Heart left ventricle (tissue), 16 donors: ENCODE measurements at places on chromosomes 4 and X. TPM values are rescaled to one million over a fixed set of nuclear protein-coding genes. Genes with fewer than 3 reads are reported as not detected.
A peak's percentile ranks its signal among the peaks of the same experiment; 100 is the strongest.

DNA sequence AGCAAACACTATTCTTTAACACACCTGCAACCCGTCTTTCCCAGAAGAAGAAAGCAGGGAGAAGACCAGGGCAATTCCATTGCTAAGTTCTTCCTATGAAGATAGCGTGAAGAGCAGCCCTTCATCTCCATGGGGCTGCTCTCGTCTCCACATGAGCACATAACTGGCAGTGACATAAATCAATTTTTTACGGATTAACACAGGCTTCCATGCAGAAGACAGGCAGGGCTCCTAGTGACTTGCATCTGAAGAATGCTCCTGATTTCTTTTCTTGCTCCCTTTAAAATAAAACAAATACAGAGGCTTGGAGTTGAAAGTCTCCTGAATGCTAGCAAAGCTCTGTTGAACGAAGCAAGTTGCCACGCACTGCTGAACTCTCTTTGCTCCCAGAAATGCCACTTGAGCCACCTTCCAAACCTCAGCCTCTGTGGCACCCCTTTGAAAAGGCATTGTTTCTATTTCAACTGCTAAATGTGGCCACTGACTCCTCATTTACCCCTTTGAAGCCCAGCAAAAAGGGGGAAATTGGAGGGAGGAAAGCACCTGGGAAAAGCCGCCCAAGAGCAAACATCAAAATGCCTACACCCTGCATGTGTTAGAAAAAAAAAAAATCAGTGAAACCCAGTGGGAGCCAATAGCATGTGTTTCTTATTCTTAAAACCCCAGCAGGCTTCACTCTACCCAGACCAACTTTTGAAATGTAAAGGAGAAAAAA, 383.7 kb downstream of the IDS start:
- DNase-seq = no peak

DNA sequence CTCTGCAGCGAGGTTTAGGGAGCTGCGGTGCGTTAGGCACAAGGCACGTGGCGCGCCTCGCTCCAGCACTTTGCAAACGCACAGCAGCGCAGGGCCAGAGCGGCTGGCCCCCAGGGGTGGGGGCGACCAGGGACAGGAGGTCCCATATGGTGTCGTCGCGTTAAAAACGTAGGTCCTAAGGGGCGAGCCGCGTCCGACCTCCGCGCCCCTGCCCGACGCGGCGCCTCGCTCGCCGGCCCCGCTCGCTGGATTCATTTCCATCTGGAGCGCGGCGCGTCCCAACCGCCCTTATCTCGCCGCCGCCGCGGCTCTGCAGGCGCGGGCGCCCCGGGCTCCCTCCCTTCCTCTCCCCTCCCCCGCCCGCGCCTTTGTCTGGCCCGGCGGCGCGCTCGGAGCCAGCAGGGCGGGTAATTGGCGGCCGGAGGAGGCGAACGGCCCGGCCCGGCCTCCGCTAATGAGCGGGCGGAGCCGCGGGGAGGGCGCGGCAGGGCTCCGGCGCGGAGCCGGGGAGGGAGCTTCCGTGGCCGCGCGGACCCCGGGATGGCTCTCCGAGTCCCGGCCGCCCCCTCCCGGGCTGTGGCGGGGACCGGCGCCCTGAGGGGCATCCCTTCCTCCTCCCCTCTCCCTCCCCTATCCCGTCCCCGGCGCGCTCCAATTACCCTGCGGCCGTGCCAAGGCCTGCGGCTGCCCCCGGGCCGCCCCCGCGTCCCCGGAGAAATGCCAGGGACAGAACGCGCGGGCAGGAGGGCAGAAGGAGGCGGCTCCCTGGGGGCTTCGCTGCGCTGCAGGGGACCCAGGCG, 409.0 kb downstream of the BCOR start:
- DNase-seq = peak; percentile 80

TMEM35A gene
- 0.15 TPM for polyA plus RNA-seq

DNA sequence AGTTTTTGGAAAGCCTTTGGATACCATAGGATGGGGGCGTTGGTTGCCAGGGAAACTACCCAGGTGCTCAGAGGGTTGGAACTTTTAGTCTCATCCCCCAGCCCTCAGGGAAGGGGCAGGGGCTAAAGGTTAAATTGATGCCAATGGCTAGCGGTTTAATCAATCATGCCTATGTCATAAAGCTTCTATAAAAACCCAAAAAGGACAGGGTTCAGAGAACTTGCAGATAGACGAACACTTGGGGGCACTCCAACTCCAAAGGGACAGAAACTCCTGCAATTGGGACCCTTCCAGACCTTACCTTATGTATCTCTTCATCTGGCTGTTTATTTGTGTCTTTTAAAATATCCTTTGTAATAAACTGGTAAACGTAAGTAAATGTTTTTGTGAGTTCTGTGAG, 30.0 kb upstream of the GPR173 start:
- DNase-seq = no peak

GRCh38 chrX:9339603-9340491, 125.0 kb upstream of the TBL1X start:
- peak; percentile 56 for DNase-seq

GRCh38 chr4:11860996-11861395, 432.3 kb upstream of the HS3ST1 start:
- DNase-seq = no peak

DNA sequence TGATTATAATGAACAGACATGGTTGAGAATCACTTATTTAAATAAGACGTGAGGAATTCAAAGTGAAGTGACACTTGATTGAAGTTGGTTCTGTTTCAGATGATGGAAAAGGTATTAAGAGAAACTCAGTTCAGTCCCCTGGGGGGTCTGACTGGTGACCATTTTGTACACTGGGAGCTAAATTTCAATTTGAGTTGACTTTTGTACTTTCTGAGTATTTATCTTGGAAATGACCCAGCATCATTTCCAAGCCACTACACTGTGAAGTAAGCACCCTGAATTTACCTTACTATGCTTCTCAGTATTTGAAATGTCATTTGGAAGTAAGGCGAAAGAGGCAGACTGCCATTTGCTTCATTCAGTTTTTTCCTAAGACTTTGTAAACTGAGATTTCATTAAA, 73.4 kb downstream of the CNOT6L start:
- no peak for DNase-seq

- peak; percentile 37 for DNase-seq
These were observed 177.7 kb upstream of the PPARGC1A start for GRCh38 chr4:24067367-24068193.

DNA sequence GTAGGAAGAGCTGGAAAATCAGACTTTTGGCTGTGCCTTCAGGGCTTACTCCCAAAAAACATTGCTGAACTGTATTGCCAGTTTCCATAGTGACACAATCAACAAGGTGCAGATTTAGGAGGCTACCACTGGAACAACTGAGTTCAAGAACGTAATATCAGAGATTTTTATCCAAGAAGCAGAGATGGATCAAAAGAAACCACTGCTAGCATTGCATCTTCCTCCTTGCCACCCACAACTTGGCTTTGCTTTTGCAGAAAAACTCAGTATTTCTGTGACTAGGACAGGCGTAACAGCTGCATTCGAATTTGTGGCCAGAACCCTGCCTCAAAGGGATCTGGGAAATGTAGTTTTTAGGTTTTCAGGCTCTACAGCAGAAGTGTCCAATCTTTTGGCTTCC, 27.8 kb upstream of the WDFY3 start:
- no peak for DNase-seq

DNA sequence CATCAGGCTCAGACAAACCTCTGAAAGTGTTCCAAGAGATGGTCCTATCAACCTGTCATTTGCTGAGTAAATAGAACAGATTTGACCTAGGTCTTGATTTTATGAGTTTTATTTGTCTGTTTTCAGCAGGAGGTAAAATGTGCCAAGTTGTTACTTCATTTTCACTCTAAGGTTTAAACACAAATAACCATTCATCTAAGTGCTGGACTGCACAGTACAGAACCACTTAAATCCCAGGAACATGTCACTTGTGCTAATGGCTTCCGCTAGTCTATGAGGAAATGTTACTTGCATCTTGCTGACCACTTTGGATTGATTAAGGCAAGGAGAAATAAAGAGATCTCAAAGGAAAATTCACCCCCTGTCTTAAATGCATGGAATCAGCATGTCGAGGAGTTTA, 660.7 kb downstream of the SMARCA1 start:
- no peak for DNase-seq

MAGIX gene
- polyA plus RNA-seq = 6.7 TPM

GRCh38 chrX:30513284-30513683, 64.3 kb downstream of the TASL start:
- DNase-seq = no peak

GRCh38 chr4:81650606-81651242, 179.0 kb upstream of the RASGEF1B start:
- DNase-seq = no peak

GRCh38 chrX:13412208-13412600, 92.4 kb upstream of the ATXN3L start:
- DNase-seq = no peak

DNA sequence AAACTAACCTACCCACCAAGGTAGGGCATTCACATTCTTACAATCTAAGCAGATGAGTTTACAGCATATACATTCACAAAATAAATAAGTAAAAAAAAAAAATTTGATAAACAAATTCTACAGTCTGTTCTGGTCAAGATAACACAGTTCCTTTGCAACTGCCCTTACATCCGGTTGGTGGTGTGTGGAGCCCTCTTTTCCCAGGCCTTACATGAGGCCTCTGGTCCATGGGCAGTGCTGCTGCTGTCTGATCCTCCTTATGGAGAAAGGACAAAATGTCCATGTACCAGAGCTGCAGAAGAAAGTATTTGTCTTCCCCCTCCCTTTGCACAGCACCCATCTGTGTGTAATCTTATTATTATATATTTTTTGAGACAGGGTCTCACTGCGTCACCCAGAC, 2.2 kb upstream of the SEPTIN11 start:
- DNase-seq = no peak

USP17L5 gene
- not detected for polyA plus RNA-seq

- DNase-seq = no peak
These were observed 320.6 kb upstream of the PPARGC1A start for GRCh38 chr4:24210332-24210902.

DNA sequence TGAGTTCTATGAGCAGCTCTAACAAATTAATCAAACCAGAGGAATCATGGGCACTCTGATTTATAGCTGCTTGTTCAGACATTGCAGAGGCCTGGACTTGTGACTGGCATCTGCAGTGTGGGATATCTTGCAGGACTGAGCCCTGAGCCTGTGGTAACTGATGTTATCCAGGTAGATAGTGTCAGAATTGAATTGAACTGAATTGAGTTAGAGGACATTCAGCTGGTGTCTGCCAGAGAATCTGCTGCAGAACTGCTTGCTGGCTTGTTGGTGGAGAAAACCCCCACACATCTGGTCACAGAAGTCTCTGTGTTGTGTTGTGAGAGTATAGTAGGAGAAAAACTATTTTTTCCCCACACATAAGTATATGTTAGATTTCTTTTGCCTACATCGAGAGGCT, 42.2 kb downstream of the SMIM20 start:
- no peak for DNase-seq

DNA sequence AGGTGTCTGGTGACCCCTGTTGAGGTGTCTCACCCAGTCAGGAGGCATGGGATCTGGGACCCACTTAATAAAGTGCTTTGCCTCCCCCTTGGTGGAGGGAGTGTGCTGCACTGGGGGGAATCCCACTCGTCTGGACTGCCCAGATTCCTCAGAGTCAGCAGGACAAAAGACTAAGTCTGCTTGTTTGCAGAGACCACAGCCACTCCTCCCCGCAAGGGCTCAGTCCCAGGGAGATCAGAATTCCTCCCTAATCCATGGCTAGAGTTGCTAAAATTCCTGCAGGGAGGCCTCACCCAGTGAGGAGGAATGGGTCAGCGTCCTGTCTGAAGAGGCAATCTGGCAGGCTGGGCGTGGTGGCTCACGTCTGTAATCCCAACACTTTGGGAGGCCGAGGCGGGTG, 442.2 kb downstream of the PABPC4L start:
- DNase-seq = no peak

PPP1R3F gene
- polyA plus RNA-seq = 13.9 TPM

DNA sequence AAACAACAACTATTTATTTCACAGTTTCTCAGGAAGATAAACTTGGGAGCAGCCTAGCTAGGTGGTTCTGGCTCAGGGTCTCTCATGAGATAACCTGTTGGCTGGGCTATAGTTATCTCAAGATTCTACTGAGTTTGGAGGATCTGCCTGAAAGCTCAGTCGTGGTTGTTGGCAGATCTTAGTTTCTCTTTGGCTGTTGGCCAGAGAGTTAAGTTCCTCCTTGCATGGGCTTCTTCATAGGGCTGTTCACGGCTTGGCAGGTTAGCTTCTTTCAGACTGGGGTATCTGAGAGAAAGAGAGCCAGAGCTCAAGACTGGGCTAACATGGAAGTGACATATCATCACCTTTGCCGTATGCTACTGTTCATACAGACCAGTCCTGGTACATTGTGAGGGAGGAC, 28.7 kb downstream of the SEC24B start:
- DNase-seq = no peak

GRCh38 chr4:79651456-79651855, 243.4 kb upstream of the GK2 start:
- DNase-seq = no peak

GRCh38 chrX:72201836-72202536, 20.4 kb downstream of the PIN4 start:
- no peak for DNase-seq

GRCh38 chr4:71663780-71664179, 120.1 kb downstream of the GC start:
- DNase-seq = no peak

DNA sequence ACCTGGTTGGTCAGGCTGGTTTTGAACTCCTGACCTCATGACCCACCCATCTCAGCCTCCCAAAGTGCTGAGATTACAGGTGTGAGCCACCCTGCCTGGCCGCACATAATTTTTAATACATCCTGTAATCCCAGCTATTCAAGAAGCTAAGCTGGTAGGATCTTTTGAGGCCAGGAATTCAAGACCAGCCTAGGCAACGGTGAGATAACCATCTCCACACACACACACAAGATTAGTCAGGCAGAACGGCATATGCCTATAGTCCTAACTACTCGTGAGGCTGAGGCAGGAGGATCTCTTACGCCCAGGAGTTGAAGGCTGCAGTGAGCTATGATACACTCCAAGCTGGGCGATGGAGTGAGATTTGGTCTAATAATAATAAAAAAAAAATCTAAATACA, 212.4 kb upstream of the NEIL3 start:
- DNase-seq = no peak
